ENCODE measurements at places on chromosomes 12 and 14.

- no peak for DNase-seq
Observed at GRCh38 chr12:102215992-102216691, 18.5 kb upstream of the PMCH start.

GRCh38 chr12:29711381-29711780 lies 72.4 kb downstream of the TMTC1 start:
- DNase-seq = no peak

- DNase-seq = no peak
Observed at GRCh38 chr14:72625689-72626088, 268.2 kb downstream of the DPF3 start.

- DNase-seq = no peak
Observed at GRCh38 chr12:47822401-47822800, 2.7 kb upstream of the HDAC7 start.

GRCh38 chr12:19959353-19959752 lies 409.0 kb upstream of the PDE3A start:
- no peak for DNase-seq

DNA sequence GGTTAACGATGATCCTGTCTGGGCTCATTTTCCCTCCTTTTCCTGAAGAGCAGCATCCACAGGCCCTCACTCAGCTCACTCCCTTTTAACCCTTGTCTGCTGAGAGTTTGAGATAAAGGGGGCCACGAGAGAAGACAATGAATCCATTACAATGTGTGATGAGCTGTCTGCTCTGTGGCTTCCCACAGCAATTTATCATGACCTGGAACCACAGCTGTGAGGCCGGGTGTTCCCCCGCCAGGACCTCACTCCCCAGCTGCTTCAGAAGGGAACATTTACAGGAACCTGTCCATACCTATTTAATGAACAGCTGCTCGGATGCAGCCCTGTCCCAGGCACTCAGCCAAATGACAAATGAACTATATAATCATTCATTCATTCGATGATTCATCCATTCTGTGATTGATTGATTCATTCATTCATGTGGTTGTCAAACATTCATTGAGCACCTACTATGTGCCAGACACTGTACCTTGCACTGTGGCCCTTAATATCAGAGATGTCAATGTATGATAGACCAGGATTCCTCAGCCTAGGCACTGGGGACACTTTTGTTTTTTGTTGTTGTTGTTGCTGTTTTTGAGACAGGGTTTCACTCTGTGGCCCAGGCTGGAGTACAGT lies 18.5 kb upstream of the P2RX7 start:
- DNase-seq = no peak

- no peak for DNase-seq
Observed at GRCh38 chr14:29814156-29815015, 113.3 kb downstream of the PRKD1 start.

- DNase-seq = no peak
Observed at GRCh38 chr12:49588721-49589516, 16.5 kb downstream of the FAM186B start.

DNA sequence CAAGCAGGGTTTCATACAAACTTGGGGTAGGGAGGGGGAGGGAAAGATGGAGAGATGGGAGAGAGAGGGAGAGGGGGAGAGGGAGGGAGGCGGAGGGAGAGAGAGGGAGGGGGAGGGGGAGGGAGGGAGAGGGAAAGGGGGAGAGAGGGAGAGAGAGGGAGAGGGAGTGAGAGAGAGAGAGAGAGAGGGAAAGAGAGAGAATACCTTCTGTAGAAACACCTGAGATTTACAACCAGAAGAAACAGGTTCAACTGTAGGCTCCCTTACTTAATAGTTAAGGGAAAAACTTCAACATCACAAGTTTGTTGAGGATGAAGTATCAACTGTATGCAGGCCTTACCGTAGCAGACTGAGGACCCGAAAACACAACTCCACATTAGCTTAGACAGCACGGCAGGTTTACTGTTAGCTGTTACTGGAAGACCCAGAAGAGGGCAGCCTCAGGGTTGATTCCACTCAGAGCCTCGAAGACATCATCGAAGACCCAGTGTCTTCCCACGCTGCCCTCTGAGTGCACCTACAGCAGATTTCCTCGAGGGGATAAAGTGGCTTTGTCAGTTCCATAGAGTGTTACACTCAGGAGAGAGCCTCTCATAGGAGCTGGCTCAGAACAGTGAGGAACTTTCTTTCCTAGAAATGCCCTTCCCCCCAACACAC lies 72.4 kb downstream of the NT5DC3 start:
- DNase-seq = no peak

DNA sequence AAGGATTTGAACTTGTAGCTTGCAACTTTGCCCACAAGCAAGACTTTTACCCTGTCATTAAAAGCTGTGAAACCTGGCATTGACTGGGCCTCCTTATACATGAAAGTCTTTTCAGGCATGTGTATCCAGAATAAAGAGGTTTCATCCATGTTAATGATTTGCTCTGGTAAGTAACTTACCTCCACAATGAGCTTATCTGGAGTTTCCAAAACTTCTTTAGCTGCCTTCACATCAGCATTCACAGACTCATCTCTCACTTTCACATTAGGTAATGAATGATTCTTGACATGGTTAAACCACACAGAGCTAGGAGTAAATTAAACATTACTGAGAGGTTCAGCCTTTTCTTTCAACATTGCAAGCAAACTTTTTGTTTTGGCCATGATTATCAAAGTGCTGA lies 234.4 kb upstream of the CLEC14A start:
- DNase-seq = no peak

DNA sequence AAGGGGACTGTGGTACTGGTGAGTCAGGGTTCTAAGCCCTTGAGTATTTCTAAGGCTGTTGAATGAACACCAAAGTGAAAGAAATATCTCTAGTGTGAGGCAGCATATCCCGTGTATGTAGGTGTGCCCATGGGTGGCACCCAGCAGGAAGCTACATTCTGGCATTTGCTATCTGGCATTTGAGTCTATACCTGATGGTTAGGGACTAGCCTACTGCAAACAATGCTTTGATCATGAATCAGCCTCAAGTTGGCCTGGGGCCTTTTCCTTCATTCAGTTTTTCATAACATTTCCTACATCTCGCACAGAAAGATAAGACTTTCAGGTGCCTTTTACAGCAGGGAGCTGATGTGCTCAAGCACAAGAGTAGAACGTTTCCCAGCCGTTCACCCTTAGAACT lies 85.7 kb upstream of the E2F7 start:
- no peak for DNase-seq

GRCh38 chr14:101508196-101508947 lies 52.9 kb upstream of the DIO3 start:
- no peak for DNase-seq

GRCh38 chr14:78921856-78922255 lies 751.7 kb downstream of the NRXN3 start:
- no peak for DNase-seq

- DNase-seq = no peak
Observed at GRCh38 chr14:72649603-72650227, 244.2 kb downstream of the DPF3 start.

- DNase-seq = peak; percentile 32
Observed at GRCh38 chr14:98189062-98189461, 1082.9 kb downstream of the BCL11B start.

- DNase-seq = no peak
Observed at GRCh38 chr12:93009533-93009932, 80.4 kb upstream of the EEA1 start.

DNA sequence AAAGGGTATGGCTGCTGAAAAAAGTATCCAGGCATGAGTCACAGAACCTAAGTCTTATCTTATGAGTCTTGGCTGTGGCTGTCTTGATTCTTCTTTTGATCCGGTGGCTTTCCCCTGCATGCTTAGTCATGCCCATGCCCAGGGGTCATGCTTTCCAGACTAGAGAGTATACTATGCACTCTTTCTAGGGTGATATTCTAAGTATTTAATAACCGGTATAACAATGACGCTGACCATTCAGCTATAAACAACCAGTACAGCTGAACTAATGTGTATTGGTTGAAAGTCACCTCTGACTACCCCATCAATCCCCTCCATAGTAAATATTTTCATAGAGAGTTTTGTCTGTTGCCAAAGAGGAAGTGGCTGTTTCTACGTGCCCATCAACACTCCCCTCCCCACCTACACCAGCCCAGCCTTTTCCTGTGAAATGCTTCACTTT lies 34.7 kb upstream of the NRXN3 start:
- no peak for DNase-seq

GRCh38 chr14:55835985-55836384 lies 256.0 kb downstream of the KTN1 start:
- no peak for DNase-seq

DNA sequence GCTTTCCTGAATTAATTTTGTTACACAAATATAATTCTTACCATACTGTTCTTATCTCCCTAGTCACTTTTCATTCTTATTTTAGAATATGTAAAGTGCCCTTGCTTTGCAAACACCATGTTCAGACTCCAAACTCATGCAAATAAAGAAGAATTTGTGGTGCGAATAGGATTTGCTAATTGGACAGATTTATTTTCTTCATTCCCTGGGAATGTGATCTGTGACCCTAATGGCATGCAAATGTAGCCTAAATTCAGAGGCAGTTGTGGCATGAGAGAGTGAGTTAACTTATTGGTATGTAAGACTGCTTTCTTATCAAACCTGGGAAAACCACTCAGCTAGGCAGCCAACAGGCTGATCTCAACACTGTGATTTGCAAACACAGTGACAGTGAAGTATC lies 10.0 kb downstream of the CAPZA3 start:
- DNase-seq = no peak

- DNase-seq = no peak
Observed at GRCh38 chr12:94534774-94535509, 75.3 kb upstream of the CEP83 start.

DNA sequence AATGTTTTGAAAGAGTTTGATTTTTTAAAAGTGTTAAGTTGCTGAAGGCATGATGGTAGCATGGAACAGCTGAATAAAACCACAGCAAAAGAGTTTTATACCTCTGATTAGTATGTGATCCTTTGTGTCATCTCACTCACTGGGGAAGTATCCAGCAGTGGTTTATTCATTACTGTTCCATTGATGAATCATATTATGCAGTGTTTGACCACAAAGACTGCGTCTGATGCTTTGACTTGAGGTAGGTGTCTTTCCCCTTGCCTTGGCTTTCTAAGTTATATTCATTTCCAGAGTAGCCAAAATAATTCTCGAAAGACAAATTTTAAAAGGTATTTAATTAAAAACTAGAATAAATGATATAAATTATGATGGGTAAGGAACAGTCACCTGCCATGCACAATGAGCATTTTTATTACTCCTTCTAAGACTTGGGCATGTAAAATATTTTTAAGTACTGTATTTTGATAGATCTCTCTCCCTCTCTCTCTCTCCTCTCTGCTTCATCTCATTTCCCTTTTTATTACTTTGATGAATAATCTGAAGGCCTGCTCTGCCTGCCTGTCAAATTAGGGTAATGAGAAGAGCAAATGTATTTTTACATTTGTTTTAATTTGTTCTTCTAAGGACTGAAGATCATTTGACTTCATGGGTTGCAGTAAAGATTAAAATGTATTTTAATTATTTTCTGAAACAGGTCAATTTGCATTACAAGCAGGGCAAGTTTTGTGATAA lies 164.9 kb downstream of the NAV3 start:
- no peak for DNase-seq

DNA sequence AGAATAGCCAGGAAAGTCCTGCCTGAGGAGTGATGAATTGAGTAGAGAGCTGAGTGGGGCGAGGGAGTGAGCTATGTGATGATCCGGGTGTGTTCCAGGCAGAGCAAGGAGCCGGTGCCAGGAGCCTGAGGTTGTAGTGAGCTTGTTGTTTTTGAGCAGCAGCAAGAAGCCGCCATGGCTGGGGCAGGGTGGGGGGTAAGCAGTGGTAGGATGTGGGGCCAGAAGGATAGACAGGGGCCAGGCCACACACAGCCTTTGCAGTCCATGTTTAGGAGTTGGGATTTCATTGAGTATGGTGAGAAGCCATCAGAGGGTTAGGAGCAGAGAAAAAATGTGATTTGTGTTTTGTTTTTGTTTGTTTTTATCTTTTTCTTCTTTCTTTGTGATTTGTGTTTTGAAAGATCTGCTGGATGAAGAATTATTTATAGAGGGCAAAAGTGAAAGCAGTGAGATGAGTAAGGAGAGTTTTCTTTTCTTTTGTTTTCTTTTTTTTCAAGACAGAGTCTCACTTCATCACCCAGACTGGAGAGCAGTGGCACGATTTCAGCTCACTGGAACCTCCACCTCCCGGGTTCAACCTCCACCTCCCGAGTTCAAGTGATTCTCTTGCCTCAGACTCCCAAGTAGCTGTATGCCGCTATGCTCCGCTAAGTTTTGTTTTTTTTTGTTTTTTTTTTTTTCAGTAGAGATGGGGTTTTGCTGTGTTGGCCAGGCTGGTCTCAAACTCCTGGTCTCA lies 92.3 kb upstream of the BCAT1 start:
- DNase-seq = no peak

DNA sequence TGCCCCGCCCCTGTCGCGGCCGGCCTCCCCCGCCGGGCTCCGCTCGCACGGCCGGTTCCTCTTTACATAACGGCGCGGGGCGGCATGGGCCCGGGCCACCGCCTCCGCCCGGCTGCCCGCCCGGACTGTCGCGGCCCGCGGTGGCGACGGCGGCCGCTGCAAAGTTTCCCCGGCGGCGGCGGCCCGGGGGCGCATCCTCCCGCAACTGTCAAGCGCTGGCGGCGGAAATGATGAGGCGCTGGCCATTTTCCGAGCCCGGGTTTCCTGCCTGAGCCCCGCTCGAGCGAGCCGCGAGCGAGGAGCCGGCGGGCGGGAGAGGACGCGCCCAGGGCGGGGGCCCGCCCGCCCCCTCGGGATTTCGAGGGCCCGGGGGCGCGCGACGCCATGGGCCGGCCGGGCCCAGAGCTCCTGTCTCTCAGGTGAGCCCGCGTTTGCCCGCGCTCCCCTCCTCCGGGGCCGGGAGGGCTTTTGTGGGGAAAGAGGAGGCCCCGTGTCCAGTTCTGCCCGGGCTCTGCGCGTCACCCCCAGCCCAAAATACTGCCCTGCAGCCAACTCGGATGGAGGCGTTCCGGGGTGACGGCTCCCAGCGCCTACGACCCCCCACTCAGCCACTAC lies at the start of gene SH2B3:
TSS of gene SH2B3 (plus strand) at position 65 of the 615 bp plus-strand sequence. CDS start 12,223 bp downstream, outside the sequence.
- peak; percentile 85 for DNase-seq

GRCh38 chr12:65616022-65616421 lies 208.3 kb upstream of the HMGA2 start:
- DNase-seq = no peak

DNA sequence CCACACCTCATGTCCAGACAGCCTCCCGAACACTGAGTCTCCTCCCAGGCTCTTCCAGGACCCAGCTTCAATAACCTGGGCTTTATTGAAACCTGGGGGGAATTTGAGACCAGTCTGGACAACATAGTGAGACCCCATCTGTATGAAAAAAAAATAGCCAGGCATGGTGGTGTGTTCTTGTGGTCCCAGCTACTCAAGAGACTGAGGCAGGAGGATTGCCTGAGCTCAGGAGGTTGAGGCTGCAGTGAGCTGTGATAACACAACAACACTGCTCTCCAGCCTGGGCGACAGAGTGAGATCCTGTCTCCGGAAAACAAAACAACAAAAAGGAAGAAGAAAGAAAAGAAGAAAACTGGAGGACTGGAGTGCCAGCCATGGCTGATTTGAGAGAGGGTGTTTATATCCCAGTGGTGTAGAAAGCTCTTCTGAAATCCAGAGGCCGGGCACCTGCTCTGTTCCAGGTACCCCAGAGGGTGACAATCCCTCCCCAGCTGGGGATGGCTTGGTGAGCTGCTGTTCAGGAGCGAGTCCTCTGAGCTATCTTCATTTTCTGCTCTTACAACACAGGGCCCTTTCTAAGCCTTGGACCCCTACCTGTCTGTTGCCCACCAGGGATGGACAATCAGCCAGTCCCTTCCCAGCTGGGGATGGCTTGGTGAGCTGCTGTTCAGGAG lies 6.0 kb upstream of the PGF start:
- no peak for DNase-seq

- no peak for DNase-seq
Observed at GRCh38 chr12:4450551-4451112, 5.0 kb upstream of the FGF6 start.

- no peak for DNase-seq
Observed at GRCh38 chr12:128857133-128857763, 4.0 kb downstream of the GLT1D1 start.

Data from central memory CD4-positive, alpha-beta T cell (primary cell).